Esophagus squamous epithelium (tissue), 5 donors: ENCODE measurements at places on chromosomes 13 and 19. TPM values are rescaled to one million over a fixed set of nuclear protein-coding genes. Genes with fewer than 3 reads are reported as not detected.

CEACAM1 gene
- 34.7 TPM for total RNA-seq

VSIG10L gene
- total RNA-seq = 46.0 TPM

DBP gene
- total RNA-seq = 12.5 TPM

SPACA4 gene
- not detected for total RNA-seq

ZNF296 gene
- total RNA-seq = 4.0 TPM

ZNF649 gene
- total RNA-seq = 8.1 TPM

IFNL2 gene
- not detected for total RNA-seq

CEACAM20 gene
- not detected for total RNA-seq

ZNF208 gene
- total RNA-seq = 3.0 TPM

ZNF491 gene
- total RNA-seq = 0.13 TPM

DPY19L3 gene
- total RNA-seq = 22.6 TPM

CPB2 gene
- total RNA-seq = not detected

MAP4K1 gene
- total RNA-seq = 1.8 TPM

LAIR1 gene
- total RNA-seq = 1.3 TPM

FAM124A gene
- total RNA-seq = 1.6 TPM
